Activated CD4-positive, alpha-beta T cell treated with anti-CD3 and anti-CD28 coated beads, Interleukin-2, amount 10 ng/mL, durations not matched to agents 24 days and 14 days (primary cell): ENCODE measurements at places on chromosomes 3 and 15. TPM values are rescaled to one million over a fixed set of nuclear protein-coding genes. Genes with fewer than 3 reads are reported as not detected.

DNA sequence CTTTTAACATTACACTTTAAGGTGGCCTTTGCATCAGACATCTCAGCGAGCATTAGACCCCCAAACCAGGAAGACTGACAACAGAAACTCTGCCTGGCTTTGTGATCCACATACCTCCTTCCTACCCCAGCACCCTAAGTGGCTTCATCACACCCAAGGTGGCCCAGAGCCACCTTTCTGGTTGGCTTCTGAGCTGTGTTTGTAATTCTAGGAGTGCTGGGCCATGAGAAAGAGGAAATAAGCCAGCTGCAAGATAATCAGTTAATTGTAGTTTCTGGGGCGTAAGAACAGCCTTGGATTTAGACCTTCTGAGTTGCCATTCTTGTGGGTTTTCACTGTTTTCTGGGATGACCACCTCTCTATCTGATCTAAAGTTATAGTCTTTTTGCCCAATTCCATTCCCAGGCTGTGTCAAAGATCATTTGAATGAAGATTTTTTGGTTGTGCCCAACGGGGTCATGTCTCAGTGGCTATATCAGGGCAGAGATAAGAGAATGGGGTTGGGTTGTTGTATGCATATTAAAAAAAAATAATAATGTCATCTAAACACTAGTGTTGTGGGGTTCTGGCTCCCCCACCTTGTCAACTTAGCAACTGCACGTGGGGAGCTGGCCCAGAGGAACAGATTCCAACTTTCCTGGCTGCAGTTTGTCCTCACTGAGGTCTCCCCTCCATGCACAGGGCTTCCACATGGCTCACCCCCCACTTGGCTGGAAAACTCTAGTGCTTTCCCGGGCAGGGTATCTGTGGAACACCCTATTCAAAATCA lies 234.8 kb upstream of the WNT5A start:
- H3K27ac ChIP-seq: no peak overlapping the region
- DNase-seq: no peak
- H3K36me3 ChIP-seq: no peaks in the 10 kb centered on the region
- no peaks in the 10 kb centered on the region for H3K27me3 ChIP-seq
- H3K4me3 ChIP-seq: no peak overlapping the region

The DNAH12 gene
- total RNA-seq: not detected in 2 replicates

DNA sequence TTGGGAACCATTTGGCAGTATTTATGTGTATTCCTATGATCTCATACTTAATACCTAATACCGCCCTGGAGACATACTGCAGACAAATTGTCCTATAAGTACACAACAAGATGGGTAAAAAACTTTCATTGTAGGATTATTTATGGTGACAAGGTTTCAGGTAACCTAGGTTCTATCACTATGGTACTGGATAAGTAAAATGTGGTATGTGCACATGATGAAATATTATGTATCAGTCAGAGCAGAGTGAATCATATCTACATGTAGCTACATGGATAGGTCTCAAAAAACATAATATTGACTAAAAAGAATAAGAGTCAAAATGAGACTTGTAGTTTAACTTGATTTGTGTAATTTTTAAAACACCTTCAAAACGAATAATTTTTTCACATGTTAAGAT lies 147.8 kb downstream of the LEKR1 start:
- no peak overlapping the region for H3K4me3 ChIP-seq
- no peak for DNase-seq
- no peak overlapping the region for H3K27ac ChIP-seq

GRCh38 chr3:185242642-185243041 lies 11.2 kb downstream of the EHHADH start:
- H3K27ac ChIP-seq: no peak overlapping the region
- H3K4me1 ChIP-seq: no peaks in the 10 kb centered on the region
- peaks cover 11% of the 10 kb centered on the region for H3K27me3 ChIP-seq
- H3K4me3 ChIP-seq: no peak overlapping the region
- no peak for DNase-seq

The CADM2 gene
- total RNA-seq: not detected in 2 replicates

- no peak overlapping the region for H3K4me3 ChIP-seq
- no peaks in the 10 kb centered on the region for H3K4me1 ChIP-seq
- no peak for DNase-seq
- no peak overlapping the region for H3K27ac ChIP-seq
Observed at GRCh38 chr15:92647467-92648163, 8.0 kb downstream of the FAM174B start.

The RASL12 gene
- not detected in 2 replicates for total RNA-seq

- no peaks in the 10 kb centered on the region for H3K27me3 ChIP-seq
- peaks cover 2% of the 10 kb centered on the region for H3K36me3 ChIP-seq
- H3K4me3 ChIP-seq: no peak overlapping the region
- H3K27ac ChIP-seq: no peak overlapping the region
- no peak for DNase-seq
- H3K4me1 ChIP-seq: peaks cover 67% of the 10 kb centered on the region
Observed at GRCh38 chr15:98717371-98717770, 69.0 kb downstream of the IGF1R start.

The INAFM2 gene
- total RNA-seq: 22.8 and 23.3 TPM in 2 replicates

- H3K27me3 ChIP-seq: peaks cover 35% of the 10 kb centered on the region
- DNase-seq: no peak
- H3K4me3 ChIP-seq: no peak overlapping the region
- peaks cover 7% of the 10 kb centered on the region for H3K4me1 ChIP-seq
Observed at GRCh38 chr15:65413760-65414144, 9.0 kb downstream of the IGDCC4 start.

The BDH1 gene
- 124 and 133 TPM in 2 replicates for total RNA-seq

The P2RY13 gene
- not detected in 2 replicates for total RNA-seq

DNA sequence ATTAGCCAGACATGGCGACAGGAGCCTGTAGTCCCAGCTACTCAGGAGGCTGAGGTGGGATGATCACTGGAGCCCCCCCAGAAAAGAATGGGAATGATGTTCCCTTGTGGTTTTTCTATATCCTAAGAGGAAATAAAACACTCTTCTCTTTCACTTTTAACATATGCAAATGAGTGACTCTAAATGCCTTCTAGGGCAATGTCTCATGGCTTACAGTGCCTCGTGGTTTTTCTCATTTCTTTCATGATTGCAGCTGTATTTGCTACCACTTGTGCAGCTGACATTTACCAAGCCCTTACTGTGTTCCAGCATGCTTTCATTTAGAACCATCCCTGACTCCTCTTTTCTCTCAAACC lies 26.4 kb downstream of the STOML1 start:
- peak overlapping the region; percentile 92 for H3K27ac ChIP-seq
- H3K4me3 ChIP-seq: peak overlapping the region; percentile 72
- H3K27me3 ChIP-seq: peaks cover 6% of the 10 kb centered on the region
- no peaks in the 10 kb centered on the region for H3K36me3 ChIP-seq
- peak; percentile 79 for DNase-seq

The PRR20G gene
- total RNA-seq: not detected in 2 replicates

The KCNH8 gene
- not detected in 2 replicates for total RNA-seq

GRCh38 chr3:4251412-4251811 lies 51.8 kb upstream of the SETMAR start:
- H3K4me3 ChIP-seq: no peak overlapping the region
- no peak for DNase-seq
- no peaks in the 10 kb centered on the region for H3K4me1 ChIP-seq

GRCh38 chr15:40106203-40107161 lies 2.2 kb downstream of the BMF start:
- peaks cover 6% of the 10 kb centered on the region for H3K27me3 ChIP-seq
- peaks cover 17% of the 10 kb centered on the region for H3K36me3 ChIP-seq
- peaks cover 64% of the 10 kb centered on the region for H3K4me1 ChIP-seq
- H3K27ac ChIP-seq: peak overlapping the region; percentile 94
- DNase-seq: peak; percentile 72
- H3K4me3 ChIP-seq: peak overlapping the region; percentile 95

The PIERCE2 gene
- 0.49 TPM in 1 of 2 replicates, not detected in the other for total RNA-seq

The WNT5A gene
- total RNA-seq: not detected in 2 replicates

DNA sequence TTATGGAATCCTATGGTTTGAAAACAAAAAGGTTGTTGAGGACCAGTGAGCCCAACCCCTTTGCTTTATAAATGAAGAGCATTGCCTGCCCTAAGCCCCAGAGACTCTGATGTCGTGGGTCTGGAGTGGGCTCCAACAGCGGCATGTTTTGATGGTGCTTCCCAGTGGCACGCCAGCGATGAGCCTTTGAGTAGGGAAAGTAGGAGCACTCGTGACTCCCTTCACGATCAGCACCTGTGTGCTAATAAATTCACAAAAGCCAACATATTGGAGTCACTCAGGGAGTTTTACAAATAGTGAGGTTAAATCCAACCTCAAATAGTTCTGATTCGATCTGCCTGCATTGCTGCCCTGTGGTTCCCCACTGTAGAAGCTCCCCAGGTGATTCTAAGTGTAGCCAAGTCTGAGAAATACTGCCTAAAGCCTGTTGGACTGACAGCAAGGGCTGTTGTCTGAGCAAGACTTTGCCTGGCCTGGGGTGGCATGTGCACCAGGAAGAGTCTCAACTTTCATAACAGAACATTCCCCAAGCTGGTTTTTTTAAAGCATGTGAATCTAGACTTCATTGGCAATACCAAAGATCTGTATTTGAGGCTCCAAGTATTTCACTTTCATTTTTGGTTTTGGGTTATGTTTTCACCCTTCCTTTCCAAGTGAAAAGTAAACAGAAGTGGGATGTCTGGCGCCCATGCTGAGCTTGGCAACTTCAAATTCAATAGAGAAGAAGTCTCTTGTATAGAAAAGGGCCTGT lies 9.9 kb downstream of the CCR5 start:
- peak; percentile 73 for DNase-seq
- peak overlapping the region; percentile 71 for H3K4me3 ChIP-seq
- peaks cover 11% of the 10 kb centered on the region for H3K27me3 ChIP-seq
- H3K27ac ChIP-seq: peak overlapping the region; percentile 70
- H3K4me1 ChIP-seq: peaks cover 40% of the 10 kb centered on the region
- H3K36me3 ChIP-seq: peaks cover 2% of the 10 kb centered on the region

DNA sequence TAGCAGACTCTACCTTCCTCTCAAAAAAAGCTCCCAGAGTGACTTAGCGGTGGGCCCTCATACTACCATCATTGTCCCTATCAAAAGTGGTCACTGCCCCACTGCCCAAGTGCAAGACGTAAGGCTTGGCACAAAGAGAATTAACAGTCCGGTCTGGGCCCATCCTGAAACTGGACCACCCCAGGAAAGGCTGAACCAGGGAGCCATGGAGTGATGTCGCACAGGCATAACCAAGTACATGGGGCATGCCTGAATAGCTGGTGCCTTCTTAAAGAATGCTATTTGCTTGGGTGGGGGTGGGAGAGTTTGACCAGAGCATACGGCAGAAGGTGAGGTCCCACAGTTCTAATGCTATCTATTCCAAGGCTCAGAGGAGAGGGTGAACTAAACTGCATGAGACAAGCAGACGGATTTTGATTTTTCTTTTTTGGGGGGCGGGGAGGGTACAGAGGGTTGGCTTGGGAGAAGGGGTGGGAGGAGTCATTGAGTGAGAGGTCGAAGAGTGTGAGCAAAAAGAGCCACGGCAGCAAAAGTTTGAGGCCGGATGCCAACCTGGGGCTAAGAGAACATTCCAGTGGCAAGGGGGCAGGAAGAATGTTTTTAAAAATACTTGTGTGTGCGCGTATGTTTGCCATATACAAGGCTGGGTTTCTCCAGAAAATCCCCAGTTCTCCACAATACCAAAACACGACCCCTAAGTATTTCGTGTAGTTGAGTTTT lies 50.2 kb downstream of the FAM174B start:
- H3K36me3 ChIP-seq: no peaks in the 10 kb centered on the region
- no peak overlapping the region for H3K4me3 ChIP-seq
- no peak for DNase-seq
- peaks cover 5% of the 10 kb centered on the region for H3K27me3 ChIP-seq
- no peak overlapping the region for H3K27ac ChIP-seq

The MYRIP gene
- total RNA-seq: not detected in 2 replicates

GRCh38 chr3:183315739-183316138 lies 62.7 kb downstream of the B3GNT5 start:
- DNase-seq: no peak
- H3K27me3 ChIP-seq: no peaks in the 10 kb centered on the region
- H3K4me1 ChIP-seq: peaks cover 26% of the 10 kb centered on the region

The MED12L gene
- total RNA-seq: 2.5 and 4.9 TPM in 2 replicates

- H3K27ac ChIP-seq: no peak overlapping the region
- no peak overlapping the region for H3K4me3 ChIP-seq
- no peak for DNase-seq
- no peaks in the 10 kb centered on the region for H3K36me3 ChIP-seq
- peaks cover 5% of the 10 kb centered on the region for H3K27me3 ChIP-seq
Observed at GRCh38 chr3:169387751-169388696, 275.5 kb downstream of the MECOM start.

The VPS13C gene
- total RNA-seq: 51.5 and 54.8 TPM in 2 replicates

GRCh38 chr3:21407743-21408142 lies 343.3 kb downstream of the ZNF385D start:
- H3K27ac ChIP-seq: no peak overlapping the region
- no peak for DNase-seq
- no peak overlapping the region for H3K4me3 ChIP-seq
- H3K27me3 ChIP-seq: no peaks in the 10 kb centered on the region
- no peaks in the 10 kb centered on the region for H3K36me3 ChIP-seq

GRCh38 chr15:87686339-87686738 lies 570.2 kb downstream of the NTRK3 start:
- H3K27me3 ChIP-seq: no peaks in the 10 kb centered on the region
- DNase-seq: no peak
- no peaks in the 10 kb centered on the region for H3K36me3 ChIP-seq
- H3K27ac ChIP-seq: no peak overlapping the region
- H3K4me3 ChIP-seq: no peak overlapping the region
- peaks cover 4% of the 10 kb centered on the region for H3K4me1 ChIP-seq

DNA sequence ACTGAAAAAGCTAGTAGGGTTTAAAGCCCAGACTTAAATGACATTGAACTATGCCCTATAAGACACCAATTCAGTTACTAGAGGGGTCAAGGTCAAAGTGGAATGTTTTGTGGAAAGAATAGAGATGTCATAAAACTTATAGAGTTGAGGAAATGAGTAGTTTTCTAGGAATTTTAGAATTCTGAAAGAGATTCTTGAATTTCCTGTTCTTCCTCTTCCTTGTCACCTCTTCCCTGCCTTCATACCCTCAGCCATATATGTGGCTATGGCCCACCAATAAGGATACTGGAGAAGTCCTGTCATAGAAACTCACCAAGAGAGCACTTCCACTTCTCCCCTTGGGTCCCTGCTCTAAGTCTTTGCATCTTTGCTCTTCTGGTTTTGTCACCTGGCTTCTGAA lies 104.9 kb upstream of the TGFBR2 start:
- no peak for DNase-seq
- peaks cover 4% of the 10 kb centered on the region for H3K36me3 ChIP-seq
- no peak overlapping the region for H3K4me3 ChIP-seq
- no peak overlapping the region for H3K27ac ChIP-seq
- no peaks in the 10 kb centered on the region for H3K27me3 ChIP-seq

GRCh38 chr3:26104851-26105251 lies 315.0 kb downstream of the OXSM start:
- no peaks in the 10 kb centered on the region for H3K27me3 ChIP-seq
- H3K4me1 ChIP-seq: no peaks in the 10 kb centered on the region
- DNase-seq: no peak
- H3K4me3 ChIP-seq: no peak overlapping the region
- no peaks in the 10 kb centered on the region for H3K36me3 ChIP-seq

The PLA2G4B gene
- total RNA-seq: 8.5 and 8.8 TPM in 2 replicates

GRCh38 chr3:142596726-142597088 lies 514 bp downstream of the PLS1 start:
- H3K4me3 ChIP-seq: peak overlapping the region; percentile 99
- H3K27ac ChIP-seq: peak overlapping the region; percentile 87
- H3K27me3 ChIP-seq: no peaks in the 10 kb centered on the region
- H3K4me1 ChIP-seq: peaks cover 15% of the 10 kb centered on the region

GRCh38 chr3:147513785-147514184 lies 104.6 kb downstream of the ZIC1 start:
- H3K36me3 ChIP-seq: no peaks in the 10 kb centered on the region
- no peaks in the 10 kb centered on the region for H3K27me3 ChIP-seq
- no peak overlapping the region for H3K27ac ChIP-seq
- no peak for DNase-seq
- H3K4me1 ChIP-seq: no peaks in the 10 kb centered on the region

The GATA2 gene
- total RNA-seq: not detected in 2 replicates

- DNase-seq: no peak
- H3K36me3 ChIP-seq: no peaks in the 10 kb centered on the region
- no peak overlapping the region for H3K4me3 ChIP-seq
- H3K4me1 ChIP-seq: peaks cover 2% of the 10 kb centered on the region
Observed at GRCh38 chr3:34024447-34025240, 226.2 kb downstream of the PDCD6IP start.

The FHIT gene
- 23.8 and 27.7 TPM in 2 replicates for total RNA-seq
